T-helper 17 cell (primary cell): ENCODE measurements at places on chromosomes 12 and 14.
A peak's percentile ranks its signal among the peaks of the same experiment; 100 is the strongest.

GRCh38 chr12:43861840-43862150, 25.9 kb downstream of the TMEM117 start:
- no peaks in the 10 kb centered on the region for H3K27me3 ChIP-seq
- H3K4me1 ChIP-seq = peaks cover 12% of the 10 kb centered on the region
- DNase-seq = no peak
- no peak overlapping the region for H3K4me3 ChIP-seq

- H3K27me3 ChIP-seq = no peaks in the 10 kb centered on the region
- H3K4me3 ChIP-seq = no peak overlapping the region
- no peaks in the 10 kb centered on the region for H3K36me3 ChIP-seq
- no peak for DNase-seq
Observed at GRCh38 chr12:131589966-131590365, 120.9 kb upstream of the SFSWAP start.

DNA sequence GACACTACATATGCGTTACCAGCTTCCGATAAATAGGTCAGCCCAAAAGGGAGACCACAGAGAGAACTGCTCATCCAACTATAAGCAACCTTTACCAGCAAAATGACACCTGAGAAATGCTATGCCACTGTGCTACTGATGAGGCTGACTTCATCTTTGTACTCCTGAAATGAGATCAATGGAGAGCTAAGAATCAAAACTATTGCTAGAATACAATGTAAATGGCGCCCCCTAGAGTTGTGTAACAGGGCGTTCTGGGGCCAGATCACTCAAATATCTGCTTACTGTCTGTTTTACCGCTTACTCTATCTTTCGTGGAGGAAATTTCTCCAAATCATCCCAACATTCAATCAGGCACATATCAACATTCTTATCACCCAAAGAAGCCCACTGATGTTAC, 4.6 kb downstream of the ZNF384 start:
- no peak for DNase-seq
- H3K4me3 ChIP-seq = no peak overlapping the region
- H3K36me3 ChIP-seq = peaks cover 3% of the 10 kb centered on the region
- H3K4me1 ChIP-seq = peaks cover 41% of the 10 kb centered on the region

GRCh38 chr14:74582910-74583581, 29.0 kb downstream of the LTBP2 start:
- H3K36me3 ChIP-seq = peaks cover 2% of the 10 kb centered on the region
- no peak for DNase-seq
- peaks cover 10% of the 10 kb centered on the region for H3K27me3 ChIP-seq
- no peak overlapping the region for H3K4me3 ChIP-seq

- DNase-seq = no peak
- no peak overlapping the region for H3K27ac ChIP-seq
- H3K4me1 ChIP-seq = peaks cover 9% of the 10 kb centered on the region
Observed at GRCh38 chr12:41527534-41528116, 339.5 kb downstream of the PDZRN4 start.

DNA sequence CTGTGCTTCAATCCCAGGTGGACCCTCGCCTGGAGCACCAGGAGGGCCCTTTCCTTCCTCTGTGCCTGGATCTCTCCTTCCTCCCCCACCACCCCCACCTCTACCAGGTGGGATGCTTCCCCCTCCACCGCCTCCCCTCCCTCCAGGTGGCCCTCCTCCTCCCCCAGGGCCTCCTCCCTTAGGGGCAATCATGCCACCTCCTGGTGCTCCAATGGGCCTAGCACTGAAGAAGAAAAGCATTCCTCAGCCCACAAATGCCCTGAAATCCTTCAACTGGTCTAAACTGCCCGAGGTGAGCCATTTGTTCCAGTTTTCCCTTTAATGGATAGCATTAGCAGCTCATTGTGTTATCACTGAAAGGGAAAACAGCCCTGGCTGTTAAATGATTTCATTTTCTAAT, 134.0 kb downstream of the GPR135 start:
- DNase-seq = no peak
- H3K4me1 ChIP-seq = peaks cover 4% of the 10 kb centered on the region
- peaks cover 12% of the 10 kb centered on the region for H3K36me3 ChIP-seq

DNA sequence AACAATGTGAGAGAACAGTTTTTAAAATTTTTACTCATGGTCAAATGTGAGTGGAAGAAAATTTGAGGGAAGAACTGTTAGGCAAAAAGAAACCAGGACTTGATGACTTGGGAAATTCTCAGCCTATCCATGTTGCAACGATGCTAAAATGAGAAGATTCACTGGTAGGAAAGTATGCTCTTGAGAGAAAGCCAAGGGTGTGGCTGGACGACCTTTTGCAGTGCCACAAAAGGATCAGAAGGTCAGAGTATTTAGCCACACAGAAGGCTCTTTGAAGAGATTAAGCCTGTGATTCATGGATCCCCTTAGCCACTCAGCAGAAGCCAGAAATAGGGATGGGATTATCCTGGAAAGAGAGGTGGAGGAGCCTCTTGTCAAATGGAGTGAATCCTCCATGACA, 336.8 kb downstream of the LRIG3 start:
- no peaks in the 10 kb centered on the region for H3K4me1 ChIP-seq
- H3K36me3 ChIP-seq = no peaks in the 10 kb centered on the region
- H3K4me3 ChIP-seq = no peak overlapping the region
- H3K27ac ChIP-seq = no peak overlapping the region
- no peak for DNase-seq

DNA sequence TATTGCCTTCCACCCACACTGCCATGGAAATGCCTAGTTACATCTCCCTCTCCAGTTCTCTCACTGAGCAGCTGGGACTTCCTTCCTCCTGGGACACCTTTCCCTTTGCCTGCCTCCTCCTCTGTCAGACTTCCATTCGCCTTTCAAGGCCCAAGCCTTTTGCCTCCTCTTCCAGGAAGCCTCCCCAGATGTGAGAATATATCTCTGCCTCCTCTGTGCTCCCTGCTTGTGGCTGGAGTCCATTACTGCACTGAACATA, 3.1 kb downstream of the IFI27L2 start:
- no peak overlapping the region for H3K4me3 ChIP-seq
- no peak for DNase-seq
- H3K27ac ChIP-seq = peak overlapping the region; percentile 71
- no peaks in the 10 kb centered on the region for H3K36me3 ChIP-seq

DNA sequence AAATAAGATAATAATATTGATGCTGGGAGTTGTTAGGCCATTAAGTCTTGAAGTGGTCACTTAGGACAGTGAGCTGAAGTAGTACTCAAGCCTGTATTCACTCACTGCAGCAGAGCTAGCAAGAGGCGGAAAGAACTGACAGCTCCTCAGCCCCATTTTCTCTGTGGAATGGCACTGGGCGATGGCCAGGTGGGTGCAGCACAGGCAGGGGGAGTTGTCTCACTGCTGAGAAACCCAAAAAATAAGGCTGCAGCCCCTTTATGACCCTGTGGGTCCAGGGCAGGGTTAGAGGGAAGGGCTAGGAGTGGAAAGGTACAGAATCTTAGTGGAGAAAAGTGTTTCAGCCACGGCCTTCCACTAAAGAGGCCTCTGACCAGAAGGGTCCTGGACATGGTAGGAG, 35.5 kb downstream of the PDZRN4 start:
- no peak overlapping the region for H3K27ac ChIP-seq
- H3K4me1 ChIP-seq = no peaks in the 10 kb centered on the region
- no peaks in the 10 kb centered on the region for H3K36me3 ChIP-seq

GRCh38 chr12:100956311-100956852, 161.8 kb downstream of the ANO4 start:
- H3K27me3 ChIP-seq = no peaks in the 10 kb centered on the region
- H3K4me3 ChIP-seq = no peak overlapping the region
- no peak for DNase-seq
- no peaks in the 10 kb centered on the region for H3K36me3 ChIP-seq
- no peaks in the 10 kb centered on the region for H3K4me1 ChIP-seq

DNA sequence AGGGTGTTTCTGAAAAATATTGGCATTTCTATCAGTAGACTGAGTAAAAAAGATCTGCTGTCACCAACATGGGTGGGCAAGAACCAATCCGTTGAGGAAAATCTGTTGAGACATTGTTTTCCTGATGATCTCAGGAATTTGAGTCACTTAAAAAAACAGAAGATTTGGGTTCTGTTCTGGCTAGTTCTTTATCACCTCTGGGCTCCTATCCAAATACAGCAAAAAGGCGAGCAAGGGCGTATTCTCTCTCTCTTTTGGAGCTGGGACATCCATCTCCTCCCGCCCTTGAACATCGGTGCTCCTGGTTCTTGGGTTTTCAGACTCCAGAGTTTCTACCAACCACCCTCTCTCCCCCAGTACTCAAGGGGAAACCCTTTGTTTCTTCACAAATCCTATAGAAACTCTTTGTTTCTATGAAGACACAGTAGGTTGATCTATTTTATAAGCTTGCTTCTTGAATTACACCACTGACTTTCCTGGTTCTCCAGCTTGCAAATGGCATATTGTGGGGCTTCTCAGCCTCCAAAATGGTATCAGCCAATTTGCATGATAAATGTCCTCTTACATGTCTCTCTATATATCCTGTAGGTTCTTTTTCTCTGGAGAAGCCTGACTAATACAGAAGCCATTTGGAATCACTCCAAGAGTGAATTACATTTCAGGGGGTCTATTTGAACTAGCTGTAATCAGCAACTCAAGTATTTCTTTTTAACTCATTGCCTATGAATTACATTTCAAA, 263.9 kb upstream of the TMTC1 start:
- no peaks in the 10 kb centered on the region for H3K27me3 ChIP-seq
- H3K27ac ChIP-seq = no peak overlapping the region
- no peak for DNase-seq
- H3K4me3 ChIP-seq = no peak overlapping the region
- no peaks in the 10 kb centered on the region for H3K4me1 ChIP-seq

DNA sequence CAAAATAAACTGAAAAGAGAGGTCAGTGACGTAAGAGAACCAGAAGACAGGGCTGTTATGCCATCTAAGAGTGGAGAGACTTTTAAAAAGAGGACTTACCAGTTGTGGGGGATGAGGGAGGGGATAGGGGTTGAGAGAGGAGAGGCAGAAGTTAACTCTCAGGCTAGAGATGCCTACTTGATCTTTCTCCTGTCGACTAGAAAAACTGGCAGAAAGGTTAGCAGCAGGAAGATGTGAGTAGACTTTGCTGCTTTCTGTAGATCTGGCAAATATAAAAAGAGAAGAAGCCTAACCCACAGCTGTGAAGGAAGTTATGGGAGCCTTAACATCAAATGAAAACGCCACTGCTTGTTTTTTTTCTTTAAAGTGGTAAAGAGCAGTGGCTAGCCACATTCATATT, 10.7 kb downstream of the CREBL2 start:
- H3K27ac ChIP-seq = peak overlapping the region; percentile 96
- DNase-seq = no peak
- no peaks in the 10 kb centered on the region for H3K27me3 ChIP-seq
- H3K36me3 ChIP-seq = peaks cover 8% of the 10 kb centered on the region
- peak overlapping the region; percentile 83 for H3K4me3 ChIP-seq

GRCh38 chr12:131831635-131832041, 3.4 kb downstream of the MMP17 start:
- peaks cover 23% of the 10 kb centered on the region for H3K27me3 ChIP-seq
- H3K4me1 ChIP-seq = peaks cover 10% of the 10 kb centered on the region
- no peak for DNase-seq
- H3K4me3 ChIP-seq = no peak overlapping the region

- H3K4me3 ChIP-seq = no peak overlapping the region
- H3K27ac ChIP-seq = no peak overlapping the region
- no peak for DNase-seq
- H3K4me1 ChIP-seq = peaks cover 5% of the 10 kb centered on the region
- peaks cover 13% of the 10 kb centered on the region for H3K27me3 ChIP-seq
Observed at GRCh38 chr14:100608586-100609330, 21.5 kb upstream of the BEGAIN start.

- DNase-seq = no peak
- no peaks in the 10 kb centered on the region for H3K27me3 ChIP-seq
- no peaks in the 10 kb centered on the region for H3K4me1 ChIP-seq
- H3K27ac ChIP-seq = no peak overlapping the region
- H3K36me3 ChIP-seq = no peaks in the 10 kb centered on the region
Observed at GRCh38 chr14:80364274-80364673, 153.0 kb upstream of the DIO2 start.

GRCh38 chr12:20376984-20377383, 8.6 kb downstream of the PDE3A start:
- DNase-seq = no peak
- H3K4me1 ChIP-seq = no peaks in the 10 kb centered on the region
- no peaks in the 10 kb centered on the region for H3K36me3 ChIP-seq
- peaks cover 22% of the 10 kb centered on the region for H3K27me3 ChIP-seq
- no peak overlapping the region for H3K4me3 ChIP-seq
- no peak overlapping the region for H3K27ac ChIP-seq

- no peaks in the 10 kb centered on the region for H3K36me3 ChIP-seq
- H3K4me1 ChIP-seq = peaks cover 14% of the 10 kb centered on the region
- H3K27ac ChIP-seq = no peak overlapping the region
Observed at GRCh38 chr14:52850451-52850909, 59.1 kb upstream of the GNPNAT1 start.

- no peak overlapping the region for H3K4me3 ChIP-seq
- H3K4me1 ChIP-seq = peaks cover 27% of the 10 kb centered on the region
- no peaks in the 10 kb centered on the region for H3K27me3 ChIP-seq
Observed at GRCh38 chr14:75009176-75009575, 6.5 kb downstream of the EIF2B2 start.

DNA sequence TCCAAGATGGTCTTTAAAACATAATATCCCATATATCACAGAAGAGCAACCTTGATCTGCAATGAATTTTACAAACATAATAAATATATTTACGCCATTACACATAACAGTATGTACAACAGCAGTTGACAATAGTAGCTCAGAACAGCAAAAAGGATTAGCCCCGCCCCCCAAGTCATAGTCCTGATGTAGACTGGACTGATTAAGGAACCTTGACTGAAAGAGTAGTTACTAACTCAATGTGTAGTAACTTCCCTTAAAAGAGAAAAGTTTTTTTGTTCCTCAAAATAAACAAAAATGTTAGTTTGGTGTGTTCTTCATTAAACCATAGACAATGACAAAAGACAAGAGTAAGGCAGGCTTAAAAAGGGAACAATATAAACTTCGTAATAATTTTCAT, 44.5 kb downstream of the GTF2A1 start:
- no peak overlapping the region for H3K4me3 ChIP-seq
- H3K4me1 ChIP-seq = peaks cover 11% of the 10 kb centered on the region
- H3K36me3 ChIP-seq = no peaks in the 10 kb centered on the region
- H3K27ac ChIP-seq = no peak overlapping the region
- DNase-seq = no peak

DNA sequence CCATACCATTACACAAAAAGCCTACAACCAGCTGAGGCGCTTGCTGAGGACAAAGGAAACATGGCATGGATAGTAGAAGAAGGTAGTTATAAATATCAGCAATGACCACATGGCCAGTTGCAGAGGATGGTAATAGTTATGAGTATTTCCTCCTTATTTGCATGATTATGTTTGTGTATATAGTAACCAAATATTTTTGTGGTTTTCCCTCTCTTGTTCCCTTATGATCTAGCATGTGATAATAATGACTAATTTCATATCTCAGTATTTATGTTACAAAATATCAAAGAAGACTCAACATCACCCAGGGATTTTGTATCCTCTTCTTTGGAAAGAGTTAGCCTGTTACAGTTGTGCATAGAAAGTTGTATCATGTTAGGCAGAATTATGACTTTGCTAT, 13.5 kb upstream of the CATSPERB start:
- H3K36me3 ChIP-seq = no peaks in the 10 kb centered on the region
- no peaks in the 10 kb centered on the region for H3K27me3 ChIP-seq
- no peak overlapping the region for H3K4me3 ChIP-seq
